T-helper 22 cell (primary cell): ENCODE measurements at places on chromosomes 13 and 19.

DNA sequence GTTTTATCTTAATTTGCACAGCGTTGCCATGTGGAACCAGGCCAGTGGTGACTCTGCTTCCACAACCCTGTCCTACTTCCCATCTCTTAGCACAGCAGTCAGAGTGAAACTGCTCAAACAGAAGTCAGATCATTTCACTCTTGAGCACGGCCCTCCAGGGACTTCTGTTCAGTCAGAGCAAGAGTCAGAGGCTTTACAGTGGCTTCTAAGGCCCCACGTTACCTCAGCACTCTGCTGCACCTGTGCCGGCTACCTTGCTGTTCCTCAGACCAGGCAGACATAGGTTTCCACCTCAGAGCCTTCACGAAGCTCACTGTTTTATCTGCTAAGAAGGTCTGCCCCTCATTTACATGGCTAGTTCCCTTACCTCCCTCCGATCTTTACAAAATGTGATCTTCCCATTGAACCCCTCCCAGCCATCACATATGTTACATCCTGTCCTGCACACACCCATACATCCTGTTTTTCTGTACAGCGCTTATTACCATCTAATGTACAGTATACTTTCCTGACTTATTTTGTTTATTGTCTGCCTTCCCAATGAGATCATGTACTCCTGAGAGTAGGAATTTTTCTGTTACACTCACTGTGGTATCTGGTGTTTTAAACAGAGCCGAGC lies 41.6 kb downstream of the TM9SF2 start:
- no peak for DNase-seq

- DNase-seq, result no peak
Observed at GRCh38 chr13:66563076-66563475, 667.1 kb downstream of the PCDH9 start.

DNA sequence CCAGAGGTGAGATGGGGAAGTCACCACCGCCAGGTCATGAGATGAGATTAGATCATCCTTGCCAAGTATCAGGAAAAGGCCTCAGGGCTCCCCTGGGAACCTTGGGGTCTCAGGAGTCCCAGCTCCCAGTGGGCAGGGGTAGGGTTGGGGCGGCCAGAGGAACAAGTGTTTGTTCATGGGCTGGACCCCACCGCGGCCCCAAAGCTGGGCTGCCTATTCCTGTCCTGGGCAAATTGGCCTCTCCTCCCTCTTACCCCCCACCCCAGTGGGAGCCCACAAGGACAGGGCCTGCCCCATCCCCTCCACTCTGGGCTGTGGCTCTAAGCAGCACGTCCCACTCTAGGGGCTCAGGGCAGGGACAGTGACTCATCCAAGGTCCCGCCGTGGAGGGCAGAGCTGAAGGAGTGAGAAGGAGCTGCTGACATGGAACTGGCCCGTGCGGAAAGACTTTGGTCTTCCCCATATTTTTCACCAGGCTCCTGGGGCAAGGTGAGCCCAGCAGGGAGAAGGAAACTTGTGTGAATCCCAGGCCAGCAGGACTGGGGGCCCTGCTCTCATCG lies 4.0 kb upstream of the HCN2 start:
- DNase-seq, result no peak

DNA sequence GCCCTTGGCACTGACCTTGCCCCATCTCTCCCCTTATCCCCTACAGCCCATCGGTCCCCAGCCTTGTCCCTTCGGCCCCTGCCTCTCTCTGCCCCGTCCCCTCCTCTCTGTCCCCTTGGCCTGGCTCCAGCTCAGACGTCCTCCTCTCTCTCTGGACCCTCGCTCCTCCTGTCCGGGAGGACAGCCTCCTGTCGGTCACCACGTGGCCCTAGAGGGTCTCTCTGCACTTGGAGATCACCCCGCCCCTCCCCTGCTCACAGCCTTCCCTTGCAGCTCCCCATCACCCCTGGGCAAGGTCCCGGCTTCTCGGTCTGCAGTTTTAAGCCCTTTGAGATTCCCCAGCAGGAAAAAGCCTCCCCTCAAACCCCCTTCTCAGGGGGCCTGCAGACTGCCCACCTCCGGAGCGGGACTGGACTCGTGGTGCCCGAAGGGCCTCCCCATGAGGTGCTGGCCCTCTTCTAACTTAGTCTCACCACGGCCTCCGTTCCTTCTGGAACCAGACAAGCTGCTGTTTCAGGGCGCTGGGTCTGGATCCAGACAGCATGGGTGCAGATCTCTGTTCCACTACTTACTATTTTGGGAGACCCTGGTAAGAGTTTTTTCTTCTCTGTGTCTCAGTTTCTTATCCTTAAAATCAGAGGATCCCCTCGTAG lies 3.3 kb upstream of the KLK15 start:
- no peak for DNase-seq

DNA sequence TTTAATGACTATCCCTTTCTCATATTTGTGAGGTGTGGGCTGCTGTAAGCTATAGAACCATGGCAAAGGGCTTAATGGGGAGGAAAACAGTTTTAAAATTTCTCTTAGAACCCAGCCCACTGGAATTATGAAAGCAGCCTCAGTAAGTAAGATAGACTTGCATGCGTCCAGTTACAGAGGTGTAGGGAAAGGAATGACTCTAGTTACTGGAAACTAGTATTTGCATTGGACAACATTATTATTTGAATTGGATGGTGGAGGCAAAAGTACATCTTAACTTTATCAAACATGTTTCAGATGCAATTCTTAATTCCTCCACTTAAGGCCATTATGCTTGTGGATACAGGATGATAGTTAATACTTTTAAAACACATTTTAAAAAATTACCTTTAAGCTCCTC lies 292.9 kb downstream of the SPRY2 start:
- no peak for DNase-seq

GRCh38 chr13:98216711-98217285 lies 39.7 kb upstream of the RNF113B start:
- no peak for DNase-seq

GRCh38 chr19:55345101-55345817 lies 5.6 kb downstream of the KMT5C start:
- no peak for DNase-seq

GRCh38 chr13:98109226-98109853 lies 33.6 kb upstream of the FARP1 start:
- no peak for DNase-seq

DNA sequence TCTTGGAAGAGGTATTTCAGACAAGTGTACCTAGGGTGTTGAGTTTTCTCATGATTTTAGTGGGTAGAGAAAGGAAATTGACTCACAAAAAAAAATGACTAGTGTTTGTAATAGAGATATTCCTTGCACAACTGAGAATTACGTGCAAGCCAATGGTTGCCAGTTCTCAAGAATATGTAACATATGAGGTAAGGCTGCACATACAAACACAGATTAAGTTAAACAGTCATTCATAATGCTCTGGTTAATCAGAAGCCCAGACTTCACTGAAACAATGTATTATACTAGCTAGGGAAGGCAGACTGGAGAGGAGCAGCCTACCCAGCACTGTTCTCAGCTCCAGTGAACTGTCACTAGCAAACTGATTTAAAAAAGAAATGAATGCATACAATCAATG lies 418.3 kb downstream of the DIAPH3 start:
- DNase-seq, result no peak

GRCh38 chr13:35703061-35703460 lies 226.6 kb upstream of the MAB21L1 start:
- no peak for DNase-seq

- DNase-seq, result no peak
Observed at GRCh38 chr13:53014495-53015443, 13.8 kb upstream of the OLFM4 start.

- no peak for DNase-seq
Observed at GRCh38 chr19:4986471-4986891, 17.6 kb downstream of the KDM4B start.

GRCh38 chr19:47370045-47370611 lies 21.0 kb downstream of the DHX34 start:
- DNase-seq, result no peak

GRCh38 chr19:51185069-51185867 lies 39.6 kb upstream of the CD33 start:
- DNase-seq, result no peak

DNA sequence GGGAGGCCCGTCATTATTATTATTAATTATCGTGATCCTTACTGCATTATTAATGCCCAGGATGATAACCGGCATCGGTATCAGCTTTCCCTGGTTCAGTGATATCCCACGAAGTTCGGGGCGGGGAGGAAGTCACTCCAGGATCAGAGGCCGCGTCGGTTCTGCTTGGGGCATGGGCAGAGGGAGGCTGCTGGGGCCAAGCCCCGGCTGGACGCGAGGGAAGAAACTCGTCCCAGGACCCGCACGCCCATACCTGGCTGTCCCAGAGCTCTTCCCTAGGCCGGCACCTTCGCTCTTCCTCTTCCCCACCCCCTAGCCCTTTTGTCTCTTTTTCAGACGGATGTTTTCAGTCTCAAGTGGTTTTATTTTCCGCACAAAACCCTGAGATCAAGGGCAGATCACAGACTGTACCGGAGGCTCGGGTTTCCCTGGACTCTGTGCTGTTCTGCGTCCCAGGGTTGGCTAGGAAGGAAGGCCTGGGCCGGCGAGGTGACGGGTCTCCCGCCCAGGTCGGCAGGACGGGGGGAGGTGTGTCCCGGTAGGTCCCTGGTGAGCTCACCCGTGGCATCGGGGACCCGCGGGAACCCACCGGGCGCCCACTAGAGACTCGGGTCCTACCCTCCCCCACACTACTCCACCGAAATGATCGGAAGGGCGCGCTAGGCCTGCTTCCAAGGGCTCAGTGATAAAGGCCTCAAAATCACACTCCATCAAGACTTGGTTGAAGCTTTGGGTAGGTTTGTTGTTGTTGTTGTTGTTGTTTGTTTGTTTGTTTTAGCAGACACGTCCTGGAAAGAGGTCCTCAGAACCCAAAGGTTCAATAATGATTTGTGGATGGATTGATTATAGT lies 7.9 kb downstream of the ZIC2 start:
- DNase-seq, result no peak

GRCh38 chr19:5045956-5046338 lies 77.0 kb downstream of the KDM4B start:
- no peak for DNase-seq

GRCh38 chr19:49929121-49929610 lies at the start of the genes ATF5 and NUP62:
Gene ATF5 (plus strand): TSS chr19:49929205. CDS start chr19:49930851, 1,646 bp downstream.
Gene NUP62 (minus strand): TSS chr19:49929504. CDS start chr19:49909807, 19,697 bp downstream.
- peak; percentile 80 for DNase-seq
